ENCODE measurements at places on chromosomes 7 and 10.

DNA sequence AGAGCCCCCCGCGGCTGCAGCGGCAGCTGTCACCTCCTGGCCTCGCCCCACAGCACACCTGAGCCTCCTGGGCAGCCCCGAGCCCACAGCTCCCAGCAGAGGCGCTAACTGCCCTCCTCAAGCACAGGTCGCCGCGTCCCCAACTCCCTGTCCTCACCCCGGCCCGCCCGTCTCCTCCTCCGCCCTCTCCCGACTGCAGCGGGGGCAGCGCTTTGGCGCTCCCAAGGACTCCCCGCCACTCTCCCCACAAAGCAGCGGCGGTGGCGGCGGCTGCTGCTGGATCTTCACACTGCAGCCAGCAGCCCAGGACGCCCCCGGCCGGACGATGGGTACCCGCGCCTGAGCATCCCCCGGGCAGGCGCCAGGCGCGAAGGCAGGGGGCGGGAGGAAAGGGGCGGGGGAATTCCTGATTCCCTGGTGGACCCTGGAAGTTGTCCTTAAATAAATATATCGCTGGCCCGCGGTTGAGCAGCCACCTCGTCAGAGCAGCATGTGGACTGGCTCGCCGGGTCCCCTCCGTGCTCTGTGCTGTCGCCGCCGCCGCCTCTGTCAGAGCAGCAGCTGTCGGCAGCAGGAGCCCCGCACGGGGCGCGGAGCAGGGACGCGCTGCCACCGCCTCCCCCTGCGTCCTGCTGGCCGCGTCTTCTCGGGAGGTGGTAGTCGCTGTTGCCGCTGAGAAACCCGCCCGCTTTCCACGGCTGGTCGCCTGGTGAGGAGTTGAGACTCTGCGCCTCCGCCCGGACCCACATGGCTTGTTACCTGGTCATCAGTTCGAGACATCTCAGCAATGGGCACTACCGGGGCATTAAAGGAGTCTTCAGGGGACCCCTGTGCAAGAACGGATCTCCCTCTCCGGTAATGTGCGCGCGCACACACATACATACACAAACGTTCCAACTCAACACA lies at the start of gene ZNF804B:
ZNF804B (plus strand) TSS at position 471 of the 906 bp plus-strand sequence; CDS start at position 748, 277 bp downstream.
- no peak for DNase-seq

DNA sequence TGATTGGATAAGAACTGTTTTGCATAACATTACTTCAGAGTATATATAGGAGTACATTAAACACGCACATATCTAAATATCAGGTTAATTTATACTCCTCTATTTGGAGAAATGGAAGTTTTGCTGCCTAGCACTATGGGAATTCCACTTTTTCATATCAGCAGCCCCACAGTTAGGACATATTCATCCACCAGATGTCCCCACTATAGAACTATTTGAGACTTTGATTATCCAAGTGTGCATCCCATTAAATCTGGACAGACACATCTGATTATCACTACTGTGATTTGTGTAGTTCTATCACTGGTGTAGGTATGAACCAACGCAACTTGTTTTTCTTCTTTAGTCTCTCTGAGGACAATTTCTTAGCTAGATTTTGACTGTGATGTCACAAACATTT lies 345.7 kb downstream of the THSD7A start:
- no peak for DNase-seq

- DNase-seq, result no peak
Observed at GRCh38 chr10:62723375-62723774, 81.1 kb upstream of the ADO start.

DNA sequence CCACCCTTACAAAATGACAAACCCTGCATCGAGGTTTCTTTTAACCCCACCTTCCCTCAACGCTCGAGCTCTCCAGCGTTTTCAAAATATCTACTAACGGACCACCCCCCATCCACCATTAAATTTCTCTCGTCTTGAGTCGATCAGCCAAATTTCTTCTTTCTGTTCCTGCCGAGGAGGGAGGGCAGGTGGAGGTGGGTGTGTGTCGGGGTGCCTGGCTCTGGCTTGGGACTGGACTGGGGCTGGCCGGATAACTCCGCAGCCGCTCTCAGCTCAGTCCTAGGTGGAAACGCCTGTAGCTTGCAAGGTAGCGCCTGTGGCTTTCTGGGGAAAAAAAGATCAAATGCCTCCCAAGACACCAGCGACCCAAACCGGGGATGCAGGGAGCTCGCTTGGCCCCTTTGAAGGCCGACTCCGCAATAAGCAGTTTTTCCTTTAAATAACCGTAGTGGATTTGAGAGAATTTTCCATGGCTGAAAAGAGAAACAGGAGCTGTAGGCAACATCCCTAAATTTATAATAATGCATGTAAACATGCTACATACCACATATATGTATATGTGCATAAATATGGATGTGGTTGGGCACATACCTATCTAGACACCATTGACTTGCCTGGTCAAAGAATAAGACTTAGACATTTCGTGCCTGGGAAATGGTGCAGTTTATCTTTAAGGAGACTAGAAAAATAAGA lies 1.9 kb upstream of the TMEM178B start:
- no peak for DNase-seq

GRCh38 chr10:5447611-5448071 lies 35.3 kb downstream of the NET1 start:
- DNase-seq, result no peak

- no peak for DNase-seq
Observed at GRCh38 chr7:133776266-133776665, 350.9 kb upstream of the LRGUK start.

DNA sequence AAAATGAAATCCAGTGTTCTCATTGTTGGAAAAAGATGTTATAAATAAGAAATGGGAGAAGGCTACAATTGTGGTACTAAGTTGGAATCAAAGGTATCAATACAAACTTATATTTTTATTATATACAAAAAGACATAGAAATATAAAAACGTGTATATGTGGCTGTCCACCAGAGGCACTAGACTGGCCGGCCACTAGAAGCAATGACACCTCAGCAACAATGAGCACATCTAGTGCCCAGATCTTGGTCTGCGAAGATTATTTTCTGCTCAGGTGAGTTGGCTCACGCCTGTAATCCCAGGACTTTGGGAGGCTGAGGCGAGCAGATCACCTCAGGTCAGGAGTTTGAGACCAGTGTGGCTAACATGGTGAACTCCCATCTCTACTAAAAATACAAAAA lies 21.6 kb downstream of the IDE start:
- DNase-seq, result no peak

- DNase-seq, result no peak
Observed at GRCh38 chr10:86598151-86598550, 56.2 kb upstream of the OPN4 start.

- DNase-seq, result no peak
Observed at GRCh38 chr7:114648680-114649079, 234.1 kb downstream of the FOXP2 start.

GRCh38 chr10:103811463-103811862 lies 43.9 kb downstream of the SH3PXD2A start:
- no peak for DNase-seq

- DNase-seq, result no peak
Observed at GRCh38 chr10:89102735-89103134, 104.4 kb downstream of the CH25H start.

DNA sequence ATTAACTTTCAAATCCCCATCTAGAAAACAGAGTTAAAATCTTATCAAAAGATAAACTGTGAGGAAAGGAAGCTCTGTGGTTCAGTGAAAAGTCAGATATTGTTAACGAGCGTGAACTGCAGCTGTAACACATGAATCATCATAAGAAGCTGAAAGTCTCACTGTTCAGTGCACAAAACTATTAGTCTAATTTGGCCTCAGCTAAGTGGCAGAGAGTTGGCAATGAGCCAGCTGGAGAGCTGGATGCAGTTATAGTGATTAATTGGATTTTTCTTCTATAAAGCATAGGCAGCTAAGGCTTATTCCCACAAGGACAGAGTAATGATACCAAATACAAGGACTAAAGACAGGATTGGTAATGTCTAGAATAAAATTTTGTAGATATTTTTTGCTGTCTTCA lies 101.1 kb upstream of the ABCB5 start:
- DNase-seq, result no peak

- DNase-seq, result no peak
Observed at GRCh38 chr7:129671266-129671665, 59.7 kb downstream of the NRF1 start.

- DNase-seq, result no peak
Observed at GRCh38 chr10:121368347-121369025, 229.8 kb downstream of the FGFR2 start.

GRCh38 chr7:41656366-41656765 lies 46.5 kb downstream of the INHBA start:
- DNase-seq, result no peak

- DNase-seq, result no peak
Observed at GRCh38 chr10:4070184-4070583, 285.2 kb upstream of the KLF6 start.

- DNase-seq, result no peak
Observed at GRCh38 chr10:110457851-110458250, 39.9 kb upstream of the DUSP5 start.

DNA sequence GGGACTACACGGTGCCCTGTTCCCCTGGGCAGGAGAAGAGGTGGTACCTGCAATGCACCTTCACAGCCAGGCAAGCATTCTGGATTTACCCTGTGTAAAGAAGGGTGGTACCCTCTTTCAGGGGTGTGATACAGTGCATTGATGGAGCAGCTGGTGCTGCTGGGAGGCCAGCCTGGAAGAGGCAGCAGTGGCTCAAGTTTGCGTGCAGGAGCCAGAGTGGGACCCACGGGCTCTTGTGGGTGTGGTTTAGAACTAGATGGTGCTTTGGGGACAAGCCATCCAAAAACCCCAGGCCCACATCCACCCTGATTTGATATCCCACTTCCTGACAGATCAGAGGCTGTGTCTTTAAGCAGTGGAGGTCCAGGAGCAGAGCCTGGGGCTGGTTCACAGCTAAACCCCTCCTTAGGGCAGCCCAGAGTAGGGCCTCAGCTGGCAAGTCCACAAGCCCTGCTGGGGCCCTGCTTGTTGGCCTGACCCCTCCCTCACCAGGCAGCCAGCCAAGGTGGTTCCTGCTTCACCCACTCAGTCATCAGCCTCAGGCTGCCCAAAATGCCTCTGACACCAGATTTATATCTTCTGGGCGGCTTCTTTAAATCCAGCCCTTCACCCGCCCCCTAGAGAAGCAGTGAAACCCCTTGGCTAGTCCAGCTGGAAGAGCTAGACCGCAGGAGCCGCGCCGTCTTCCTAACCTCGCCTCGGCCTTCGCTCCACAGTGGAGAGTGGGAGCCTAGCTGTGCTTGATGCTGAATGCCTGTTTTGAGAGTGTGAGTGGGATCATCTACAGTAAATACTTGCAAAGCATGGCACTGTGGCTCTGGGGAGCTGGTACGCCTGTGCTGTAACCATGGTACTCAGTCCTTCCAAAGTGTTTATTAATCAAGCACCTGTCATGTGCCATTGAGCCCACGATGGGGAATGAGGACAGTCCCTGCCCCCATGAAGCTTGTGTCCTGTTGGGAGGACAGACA lies 1.4 kb upstream of the ASIC3 start:
- no peak for DNase-seq

DNA sequence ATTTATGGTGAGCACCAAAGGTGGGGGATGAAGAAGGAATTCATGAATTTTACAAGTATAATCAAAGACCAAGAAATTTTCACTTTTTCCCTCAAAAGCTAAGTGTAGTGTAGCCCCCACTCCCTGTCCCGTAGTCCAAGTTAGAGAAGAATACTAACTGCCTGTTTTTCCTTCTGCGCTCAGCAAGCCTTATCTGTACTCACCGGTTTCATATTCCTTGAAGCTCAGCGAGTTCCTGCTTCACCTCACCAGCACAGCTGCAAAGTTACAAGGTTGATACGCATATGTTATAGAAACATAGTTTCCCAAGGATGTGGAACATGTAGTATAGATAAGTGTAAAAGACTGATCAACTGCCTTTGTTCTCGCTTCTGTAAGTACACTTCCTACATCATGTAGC lies 16.0 kb upstream of the ZNF33B start:
- no peak for DNase-seq

GRCh38 chr10:15335508-15335907 lies 35.6 kb downstream of the FAM171A1 start:
- DNase-seq, result no peak

DNA sequence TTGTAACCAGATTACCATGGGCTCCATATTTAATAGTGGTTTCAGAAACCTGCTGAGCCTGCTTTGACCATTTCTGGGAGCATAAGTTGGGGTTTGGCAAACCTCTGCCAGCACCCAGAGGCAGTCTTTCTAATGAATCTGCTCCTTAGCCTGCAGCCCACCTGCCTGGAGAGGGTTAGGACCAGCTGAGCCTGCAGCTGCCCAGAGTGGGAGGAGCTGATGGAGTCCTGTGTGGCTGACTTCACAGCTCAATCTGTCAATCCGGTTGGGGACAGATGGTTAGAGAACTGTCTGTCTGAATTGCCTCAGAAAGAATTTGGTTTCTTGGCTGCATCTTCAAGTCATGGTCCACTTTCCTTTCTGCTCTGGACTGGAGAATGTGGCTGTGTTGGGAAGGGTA lies 444.6 kb downstream of the NRG3 start:
- no peak for DNase-seq

DNA sequence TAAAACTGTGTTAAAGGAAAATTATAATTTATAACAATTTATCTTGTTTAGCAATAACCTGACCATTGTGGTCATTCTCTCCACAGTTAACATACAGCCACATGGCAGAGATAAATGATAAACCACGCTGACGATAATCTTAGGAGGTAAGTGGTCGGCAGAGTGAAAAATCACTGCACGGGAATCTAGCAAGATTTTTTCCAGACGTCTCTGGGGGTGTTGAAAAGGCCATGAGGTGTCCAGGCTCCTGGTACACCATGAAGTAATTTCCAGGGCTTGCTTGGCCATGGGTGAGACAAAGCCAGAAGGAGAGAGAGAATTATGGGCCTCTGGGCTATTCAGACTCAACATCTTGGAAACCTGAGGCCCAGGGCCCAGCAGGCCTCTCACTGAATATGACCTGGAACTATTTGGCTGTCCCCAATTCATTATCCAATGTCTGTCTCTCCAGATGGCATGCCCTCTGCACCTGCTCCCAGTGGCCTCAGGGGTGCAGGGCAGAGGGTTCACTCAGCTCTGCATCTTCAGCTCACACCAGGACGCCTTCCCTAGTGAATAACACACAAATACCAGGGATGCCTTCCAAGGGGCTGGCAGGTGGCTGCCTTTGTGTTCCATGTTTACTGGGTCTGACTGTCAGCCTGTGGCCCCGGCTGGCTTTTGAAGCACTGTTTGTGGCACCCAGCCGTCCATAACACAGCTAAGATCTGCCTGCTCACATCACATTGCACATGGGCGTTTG lies 590.4 kb upstream of the PFKP start:
- no peak for DNase-seq

GRCh38 chr7:155194382-155195140 lies 103.1 kb upstream of the INSIG1 start:
- DNase-seq, result no peak

All from stimulated activated CD8-positive, alpha-beta memory T cell treated with anti-CD3 and anti-CD28 coated beads, Interleukin-4, amount 100 ng/mL, for 1 hour (primary cell).